Neural crest cell (in vitro differentiated cells): ENCODE measurements at places on chromosomes 6 and 20. TPM values are rescaled to one million over a fixed set of nuclear protein-coding genes. Genes with fewer than 3 reads are reported as not detected.

PACSIN1 gene
- total RNA-seq, result 0.30 and 0.44 TPM in 2 replicates

- no peak overlapping the region for H3K27ac ChIP-seq
- no peak for DNase-seq
- peaks cover 3% of the 10 kb centered on the region for H3K36me3 ChIP-seq
- H3K4me3 ChIP-seq, result no peak overlapping the region
- no peaks in the 10 kb centered on the region for H3K4me1 ChIP-seq
These were observed 325.4 kb downstream of the RNF144B start for GRCh38 chr6:18712595-18712994.

SULF2 gene
- total RNA-seq, result 18.5 and 22.9 TPM in 2 replicates

DNA sequence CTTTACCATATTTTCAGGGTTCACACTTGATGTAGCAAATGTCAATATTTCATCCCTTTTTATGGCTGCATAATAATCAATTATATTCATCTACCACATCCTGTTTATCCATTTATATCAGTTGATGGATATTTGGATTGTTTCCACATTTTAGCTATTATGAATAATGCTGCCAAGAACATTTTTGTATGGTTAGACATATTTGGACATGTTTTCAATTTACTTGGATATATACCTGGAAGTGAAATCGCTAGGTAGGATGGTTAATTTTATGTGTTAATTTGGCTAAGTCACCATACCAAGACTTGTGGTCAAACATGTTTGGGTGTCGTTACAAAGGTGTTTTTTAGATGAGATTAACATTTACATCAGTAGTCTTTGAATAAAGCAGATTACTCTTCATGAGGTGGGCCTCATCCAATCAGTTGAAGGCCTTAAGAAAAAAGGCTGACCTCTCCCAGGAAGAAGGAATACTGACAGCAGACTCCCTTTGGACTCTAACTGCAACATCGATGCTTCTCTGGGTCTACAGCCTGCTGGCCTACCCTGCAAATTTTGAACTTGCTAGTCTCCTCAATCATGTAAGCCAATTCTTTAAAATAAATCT lies 196.5 kb downstream of the BACH2 start:
- peaks cover 2% of the 10 kb centered on the region for H3K36me3 ChIP-seq
- peaks cover 17% of the 10 kb centered on the region for H3K4me1 ChIP-seq
- H3K4me3 ChIP-seq, result no peak overlapping the region
- DNase-seq, result no peak

- peak; percentile 78 for DNase-seq
- H3K27ac ChIP-seq, result no peak overlapping the region
- H3K4me3 ChIP-seq, result no peak overlapping the region
These were observed 15.2 kb upstream of the ZNF335 start for GRCh38 chr20:45987108-45987780.

MOCS1 gene
- total RNA-seq, result 15.9 and 18.4 TPM in 2 replicates

DNA sequence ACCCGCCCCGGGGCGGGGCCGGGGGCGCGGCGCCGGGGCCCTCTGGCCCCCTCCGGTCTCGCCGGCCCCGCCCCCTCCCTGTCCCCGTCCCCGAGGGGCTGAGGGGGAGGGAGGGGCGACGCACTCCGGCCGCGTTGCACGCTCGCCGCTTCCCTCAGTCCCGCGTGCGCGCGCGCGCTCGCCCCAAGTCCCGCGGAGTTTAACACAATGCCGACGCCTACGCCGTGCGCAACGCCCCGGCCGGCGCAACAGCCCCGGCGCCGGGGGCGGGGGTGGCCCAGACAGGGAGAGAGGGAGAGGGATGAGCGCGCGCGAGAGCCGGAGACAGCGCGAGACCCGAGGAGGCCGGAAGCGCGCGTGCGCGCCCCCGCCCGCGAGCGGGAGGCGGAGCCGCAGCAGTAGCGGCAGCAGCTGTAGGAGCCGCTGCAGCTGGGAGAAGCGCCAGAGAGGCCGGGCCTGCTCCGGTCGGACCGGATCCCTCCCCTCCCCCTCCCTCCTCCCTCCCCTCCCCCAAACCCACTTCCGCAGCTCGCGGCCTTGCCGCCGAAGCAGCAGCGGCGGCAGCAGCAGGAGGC lies 996 bp downstream of the ZBTB2 start:
- H3K27ac ChIP-seq, result no peak overlapping the region
- H3K27me3 ChIP-seq, result no peaks in the 10 kb centered on the region
- peaks cover 49% of the 10 kb centered on the region for H3K4me1 ChIP-seq
- DNase-seq, result peak; percentile 94

- no peak for DNase-seq
- peaks cover 27% of the 10 kb centered on the region for H3K4me1 ChIP-seq
- no peak overlapping the region for H3K27ac ChIP-seq
- H3K27me3 ChIP-seq, result no peaks in the 10 kb centered on the region
These were observed 220.8 kb upstream of the MARCKS start for GRCh38 chr6:113636357-113636824.

ZFP57 gene
- not detected in 2 replicates for total RNA-seq

SCAF8 gene
- total RNA-seq, result 63.6 and 64.8 TPM in 2 replicates

GRCh38 chr20:53165452-53165851 lies 193.3 kb downstream of the TSHZ2 start:
- DNase-seq, result no peak
- no peaks in the 10 kb centered on the region for H3K36me3 ChIP-seq
- H3K4me1 ChIP-seq, result peaks cover 12% of the 10 kb centered on the region

- no peaks in the 10 kb centered on the region for H3K27me3 ChIP-seq
- peaks cover 2% of the 10 kb centered on the region for H3K36me3 ChIP-seq
- no peak overlapping the region for H3K27ac ChIP-seq
- no peak for DNase-seq
- peaks cover 36% of the 10 kb centered on the region for H3K4me1 ChIP-seq
These were observed 27.4 kb downstream of the STXBP5 start for GRCh38 chr6:147231589-147231988.

- peaks cover 18% of the 10 kb centered on the region for H3K4me1 ChIP-seq
- peaks cover 16% of the 10 kb centered on the region for H3K36me3 ChIP-seq
- H3K4me3 ChIP-seq, result no peak overlapping the region
- H3K27ac ChIP-seq, result no peak overlapping the region
- no peak for DNase-seq
These were observed 73.2 kb downstream of the CDYL start for GRCh38 chr6:4849226-4850022.

DNA sequence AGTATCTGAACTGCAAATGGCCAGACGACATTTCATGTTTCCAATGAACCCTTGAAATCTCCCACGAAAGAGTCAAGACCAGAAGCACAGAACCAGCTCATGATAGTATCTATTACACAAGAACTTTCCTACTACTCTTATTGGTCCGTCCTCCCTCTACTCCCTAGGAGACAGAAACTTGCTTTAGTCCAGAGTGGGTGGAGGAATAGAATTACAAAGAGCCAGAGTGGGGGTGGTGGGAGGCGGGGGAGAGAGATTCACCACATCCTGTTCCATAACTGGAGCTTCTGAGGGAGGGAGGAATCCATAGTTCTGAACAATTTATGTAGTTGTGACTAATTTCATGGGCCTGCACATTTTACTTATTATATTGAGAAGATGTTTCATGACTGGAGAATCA lies 18.5 kb upstream of the WFDC10A start:
- H3K27me3 ChIP-seq, result no peaks in the 10 kb centered on the region
- peaks cover 7% of the 10 kb centered on the region for H3K36me3 ChIP-seq
- peaks cover 6% of the 10 kb centered on the region for H3K4me1 ChIP-seq

CST2 gene
- total RNA-seq, result not detected in 2 replicates

DNA sequence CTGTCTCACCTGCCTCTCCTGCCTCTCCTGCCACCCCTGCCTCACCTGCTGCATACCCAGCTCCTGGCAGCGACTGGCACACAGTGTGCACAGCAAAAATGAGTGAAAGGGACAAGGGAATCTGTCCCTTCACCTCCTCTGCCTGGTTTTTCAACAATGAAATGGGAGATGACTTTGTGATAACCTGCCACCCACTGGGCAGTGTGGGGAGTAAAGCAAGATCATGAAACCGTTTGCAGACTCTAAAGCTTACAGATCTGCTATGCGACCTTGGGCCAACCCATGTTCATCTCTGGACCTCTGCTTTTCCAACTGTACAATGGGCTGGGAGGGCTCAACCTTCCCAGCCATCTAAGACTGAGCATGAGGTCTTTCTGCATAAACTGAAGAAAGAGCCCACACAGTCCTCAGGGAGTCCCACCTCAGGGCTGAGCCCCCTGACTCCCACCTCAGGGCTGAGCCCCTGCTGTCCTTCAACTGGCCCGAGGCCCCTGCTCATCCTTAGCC lies 81.1 kb downstream of the RIPOR3 start:
- DNase-seq, result no peak
- peak overlapping the region; percentile 6 for H3K27ac ChIP-seq
- H3K27me3 ChIP-seq, result no peaks in the 10 kb centered on the region
- H3K4me3 ChIP-seq, result no peak overlapping the region

DNA sequence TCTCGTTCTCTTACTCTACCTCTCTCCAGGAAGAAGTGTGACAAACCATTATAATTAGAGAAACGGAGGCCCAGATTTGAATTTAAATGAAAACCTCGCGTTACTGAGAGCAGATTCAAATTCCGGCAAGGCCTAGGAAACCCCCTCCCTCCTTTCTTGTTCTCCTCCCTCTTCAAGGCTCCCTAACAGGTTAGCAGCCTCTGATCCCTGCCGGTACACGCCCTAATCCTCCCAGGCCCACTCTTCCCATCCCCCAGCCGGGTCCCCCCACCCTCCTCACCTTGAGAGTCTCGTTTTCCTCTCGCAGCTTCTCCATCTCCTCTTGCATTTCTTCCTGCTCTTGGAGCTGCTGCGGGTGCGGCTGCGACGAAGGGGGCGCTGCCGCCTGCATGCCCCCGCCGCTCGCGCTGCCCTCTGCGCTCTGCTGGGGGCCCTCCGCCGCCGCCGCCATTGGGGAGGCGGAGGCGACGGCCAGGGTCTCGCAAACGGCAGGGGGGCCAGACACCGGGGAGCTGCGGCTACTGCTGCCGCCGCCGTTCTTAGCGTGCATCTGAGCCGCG lies 3.8 kb downstream of the MTCL3 start:
- peaks cover 6% of the 10 kb centered on the region for H3K27me3 ChIP-seq
- H3K4me3 ChIP-seq, result peak overlapping the region; percentile 87
- H3K4me1 ChIP-seq, result peaks cover 60% of the 10 kb centered on the region
- DNase-seq, result peak; percentile 2

GRCh38 chr6:126227833-126228702 lies 111.8 kb upstream of the CENPW start:
- no peaks in the 10 kb centered on the region for H3K27me3 ChIP-seq
- no peaks in the 10 kb centered on the region for H3K36me3 ChIP-seq
- H3K4me3 ChIP-seq, result no peak overlapping the region
- H3K4me1 ChIP-seq, result no peaks in the 10 kb centered on the region
- DNase-seq, result no peak

DNA sequence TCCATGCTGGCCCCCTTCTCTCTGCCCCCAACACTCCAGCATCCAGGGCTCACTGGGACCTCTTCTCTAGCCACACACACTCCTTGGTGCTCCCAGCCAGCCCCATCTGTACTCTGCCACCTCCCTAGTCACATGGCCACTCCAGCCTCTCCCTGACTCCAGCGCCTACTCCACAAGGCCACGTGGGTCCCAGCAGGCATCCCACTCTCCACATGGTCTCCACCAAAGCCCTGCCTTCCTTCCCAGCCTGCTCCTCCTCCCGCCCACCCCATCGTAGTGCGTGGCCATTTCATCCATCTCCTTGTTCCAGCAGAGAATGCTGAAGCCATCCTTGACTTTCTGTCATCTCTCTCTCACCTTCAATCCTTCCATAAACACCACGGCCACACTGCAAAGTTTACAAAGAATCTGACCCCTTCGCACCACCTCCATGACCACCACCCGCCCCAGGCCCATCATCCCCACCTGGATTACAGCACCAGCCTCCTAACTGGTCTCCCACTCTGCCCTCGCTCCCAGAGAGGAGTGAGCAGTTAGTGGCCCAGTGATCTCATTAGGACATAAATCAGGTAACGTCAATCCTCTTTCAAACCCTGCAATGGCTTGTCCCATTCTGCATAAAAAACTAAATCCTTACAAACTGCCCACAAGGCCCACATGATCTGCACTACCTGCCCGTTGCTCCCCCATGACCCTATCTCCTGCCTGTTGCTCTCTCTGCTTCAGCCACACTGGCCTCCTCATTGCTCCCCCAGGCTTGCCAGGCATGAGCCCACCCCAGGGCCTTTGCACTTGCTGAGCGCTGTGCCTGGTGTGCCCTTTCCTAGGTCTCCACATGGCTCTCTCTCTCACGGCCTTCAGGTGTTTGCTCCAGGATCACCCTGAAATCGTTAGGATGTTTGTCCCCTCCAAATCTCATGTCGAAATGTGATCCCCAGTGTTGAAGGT lies 96.2 kb downstream of the GRM4 start:
- H3K4me3 ChIP-seq, result no peak overlapping the region
- no peak for DNase-seq
- H3K27me3 ChIP-seq, result peaks cover 17% of the 10 kb centered on the region

C6orf15 gene
- not detected in 2 replicates for total RNA-seq

DNA sequence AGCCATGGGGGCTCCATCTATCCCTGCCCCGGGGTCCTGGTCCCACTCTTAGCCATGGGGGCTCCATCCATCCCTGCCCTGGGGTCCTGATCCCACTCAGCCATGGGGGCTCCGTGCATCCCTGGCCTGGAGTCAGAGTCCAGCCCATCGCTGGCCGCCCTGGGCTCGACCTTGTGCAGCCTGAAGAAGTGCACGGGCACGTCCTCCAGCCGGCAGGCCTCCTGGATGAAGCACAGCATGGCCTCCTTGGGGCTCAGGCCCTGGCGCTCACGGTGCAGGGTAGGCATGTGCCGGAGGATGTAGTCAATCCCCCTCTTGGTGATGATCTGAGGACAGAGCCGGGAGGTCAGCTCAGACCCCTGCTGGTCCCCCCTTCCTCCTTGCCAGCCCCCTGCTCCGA lies 15.6 kb downstream of the FRMD1 start:
- H3K4me1 ChIP-seq, result no peaks in the 10 kb centered on the region
- no peaks in the 10 kb centered on the region for H3K36me3 ChIP-seq
- H3K27me3 ChIP-seq, result no peaks in the 10 kb centered on the region

DNA sequence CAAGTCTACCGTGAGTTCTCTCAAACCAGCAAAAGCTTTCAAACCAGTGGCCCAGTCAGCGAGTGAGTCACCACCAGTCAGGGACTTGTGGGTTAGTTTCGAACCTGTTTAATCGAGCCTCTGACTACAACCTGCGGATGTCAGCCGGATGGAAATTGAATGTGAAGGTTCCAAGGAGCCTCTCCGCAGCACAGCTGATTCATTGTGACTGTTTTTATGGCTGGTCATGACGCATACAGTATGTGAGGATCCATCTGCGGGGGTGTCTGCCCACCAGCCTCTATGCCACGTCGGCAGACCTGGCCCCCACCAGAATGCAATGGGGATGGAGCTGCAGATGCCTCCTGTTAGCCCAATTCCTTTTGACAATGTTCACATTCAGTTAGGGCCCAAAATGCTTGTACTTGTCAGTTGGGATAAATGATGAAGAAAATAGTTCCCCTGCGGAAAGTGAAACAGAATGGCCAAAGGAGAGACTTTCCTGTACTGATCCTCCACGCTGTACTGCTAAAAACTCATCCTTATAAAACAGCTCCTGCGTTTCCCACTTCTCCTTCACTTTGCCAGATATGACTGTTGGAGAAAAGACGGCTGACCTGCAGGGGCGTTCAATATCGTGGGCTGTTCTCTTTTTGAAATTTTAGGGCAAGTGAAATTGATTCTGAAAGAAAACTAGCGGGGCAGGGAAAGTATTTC lies 206.6 kb downstream of the TFAP2B start:
- H3K27ac ChIP-seq, result no peak overlapping the region
- no peaks in the 10 kb centered on the region for H3K36me3 ChIP-seq
- H3K4me1 ChIP-seq, result peaks cover 12% of the 10 kb centered on the region
- H3K27me3 ChIP-seq, result no peaks in the 10 kb centered on the region

- no peak for DNase-seq
- no peak overlapping the region for H3K27ac ChIP-seq
- no peaks in the 10 kb centered on the region for H3K36me3 ChIP-seq
- no peak overlapping the region for H3K4me3 ChIP-seq
These were observed 145.2 kb downstream of the COL21A1 start for GRCh38 chr6:56102216-56102615.

PSORS1C2 gene
- total RNA-seq, result not detected in 2 replicates

EPB41L1 gene
- 30.6 and 33.1 TPM in 2 replicates for total RNA-seq

DNMT3B gene
- total RNA-seq, result 57.3 and 58.0 TPM in 2 replicates
